Fibroblast of gingiva (primary cell): ENCODE measurements at places on chromosomes 2 and 18.

DNA sequence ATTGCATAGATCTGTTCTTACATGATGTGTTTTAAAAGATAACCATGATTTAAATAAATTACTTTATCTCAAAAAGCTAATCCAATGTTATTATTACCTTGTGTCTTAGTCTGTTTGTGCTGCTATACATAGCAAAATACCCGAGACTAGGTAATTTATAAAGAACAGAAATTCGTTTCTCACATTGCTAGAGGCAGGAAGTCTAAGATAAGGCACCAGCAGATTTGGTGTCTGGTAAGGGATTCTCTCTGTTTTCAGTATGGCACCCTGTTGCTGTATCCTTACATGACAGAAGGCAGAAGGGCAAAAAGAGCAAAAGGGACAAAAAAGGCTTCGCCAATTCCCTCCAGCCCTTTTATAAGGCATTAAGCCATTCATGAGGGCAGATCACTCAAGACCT lies 533.9 kb downstream of the PARD3B start:
- no peak for DNase-seq

- peak; percentile 27 for DNase-seq
These were observed 54.1 kb downstream of the EPB41L5 start for GRCh38 chr2:120066800-120067547.

- DNase-seq: no peak
These were observed 87.0 kb downstream of the ST6GAL2 start for GRCh38 chr2:106798826-106799552.

GRCh38 chr2:2523461-2524347 lies 192.6 kb upstream of the MYT1L start:
- no peak for DNase-seq

GRCh38 chr2:156511122-156511521 lies 74.9 kb downstream of the GPD2 start:
- peak; percentile 22 for DNase-seq

DNA sequence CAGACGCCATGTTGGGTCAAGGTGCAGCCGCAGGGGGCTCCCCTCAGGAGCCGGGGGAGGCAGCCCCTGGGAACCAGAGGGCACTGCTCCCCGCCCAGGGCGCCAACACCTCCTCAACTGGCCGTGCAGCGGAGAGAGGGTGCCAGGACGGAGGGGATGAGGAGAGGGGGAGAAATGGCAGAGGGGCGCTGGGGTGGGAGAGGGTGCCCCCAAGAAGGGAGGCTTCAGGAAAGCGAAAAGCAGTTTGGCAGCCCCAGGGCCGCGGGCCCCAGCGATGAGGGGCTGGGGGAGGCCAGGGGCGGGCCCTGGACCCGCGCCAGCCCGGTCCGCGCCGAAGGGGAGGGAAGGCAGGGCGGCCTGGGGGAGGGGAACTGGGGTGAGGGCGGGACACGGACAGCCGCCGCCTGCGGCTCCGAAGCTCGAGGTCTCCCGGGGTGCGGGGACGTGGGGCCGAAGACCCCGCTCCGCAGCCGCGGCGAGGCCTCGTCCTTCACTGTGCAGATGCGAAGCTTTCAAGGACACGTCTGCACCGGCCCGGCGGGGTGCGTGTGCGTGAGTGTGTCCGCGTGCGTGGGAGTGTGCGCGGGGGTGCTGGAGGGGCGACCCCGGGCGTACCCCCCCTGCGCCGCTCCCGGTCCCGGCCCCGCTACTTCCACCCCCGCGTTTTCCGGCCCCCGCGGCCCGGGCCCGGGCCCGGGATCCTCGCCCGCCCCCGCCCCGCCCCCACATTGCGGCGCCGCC lies 1.4 kb downstream of the DNMT3A start:
- no peak for DNase-seq

DNA sequence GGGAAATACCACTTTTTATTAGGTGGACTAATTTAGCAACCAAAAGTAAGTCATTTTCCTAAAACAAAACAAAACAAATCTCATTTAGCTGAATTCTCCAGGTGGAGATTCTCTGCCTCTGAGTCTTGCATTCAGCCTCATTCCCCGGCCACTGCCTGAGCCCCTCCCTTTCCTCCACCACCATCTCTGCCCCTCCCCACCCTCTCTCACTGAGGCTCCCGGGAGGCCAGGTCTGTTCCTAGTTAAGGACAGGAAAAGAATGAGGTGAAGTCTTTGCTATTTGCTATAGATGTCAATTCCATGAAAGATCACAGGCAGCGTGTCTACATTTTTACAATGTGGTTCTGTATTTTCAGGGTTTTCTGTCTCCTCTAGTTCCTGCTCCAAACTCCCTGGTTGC lies 83.0 kb upstream of the SOX11 start:
- no peak for DNase-seq

DNA sequence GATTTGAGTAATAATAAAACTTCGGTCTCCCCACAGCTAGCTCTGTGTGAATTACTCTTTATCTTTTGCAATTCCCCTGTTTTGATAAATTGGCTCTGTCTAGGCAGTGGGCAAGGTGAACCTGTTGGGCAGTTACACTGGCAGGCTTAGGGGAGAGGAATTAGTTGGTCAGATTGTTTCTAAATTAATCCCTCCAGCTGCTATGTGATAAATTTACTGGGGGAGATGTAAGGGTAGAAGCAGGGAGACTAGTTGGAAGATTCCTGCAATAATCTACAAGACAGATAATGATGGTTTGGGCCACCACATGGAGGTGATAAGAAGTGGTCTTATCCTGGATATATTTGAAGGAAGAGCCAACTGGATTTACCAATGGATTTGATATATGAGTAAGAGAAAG lies 118.5 kb upstream of the TACR1 start:
- DNase-seq: no peak

DNA sequence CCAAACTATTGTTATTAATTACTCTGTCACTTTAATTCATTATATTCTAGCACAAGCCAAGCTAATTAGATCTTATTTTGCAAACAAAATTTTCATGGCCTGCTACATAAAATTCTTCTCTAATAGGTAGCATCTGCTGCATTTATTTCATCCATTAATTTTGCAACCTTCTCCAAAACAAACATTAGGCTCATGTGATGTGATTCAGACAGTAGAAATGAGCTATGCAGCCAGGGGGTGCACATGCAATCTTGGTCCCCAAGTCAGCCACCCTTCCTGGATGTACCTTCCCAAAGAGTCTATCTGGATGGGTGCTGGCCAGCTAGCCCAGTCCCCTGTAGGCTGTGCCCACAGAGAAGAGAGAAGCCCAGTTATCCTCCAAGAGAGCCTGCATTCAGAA lies 242.1 kb upstream of the OSR1 start:
- DNase-seq: peak; percentile 66

GRCh38 chr2:218882866-218883366 lies 2.3 kb downstream of the WNT10A start:
- DNase-seq: no peak

GRCh38 chr18:36446059-36446458 lies 148.5 kb downstream of the FHOD3 start:
- no peak for DNase-seq

DNA sequence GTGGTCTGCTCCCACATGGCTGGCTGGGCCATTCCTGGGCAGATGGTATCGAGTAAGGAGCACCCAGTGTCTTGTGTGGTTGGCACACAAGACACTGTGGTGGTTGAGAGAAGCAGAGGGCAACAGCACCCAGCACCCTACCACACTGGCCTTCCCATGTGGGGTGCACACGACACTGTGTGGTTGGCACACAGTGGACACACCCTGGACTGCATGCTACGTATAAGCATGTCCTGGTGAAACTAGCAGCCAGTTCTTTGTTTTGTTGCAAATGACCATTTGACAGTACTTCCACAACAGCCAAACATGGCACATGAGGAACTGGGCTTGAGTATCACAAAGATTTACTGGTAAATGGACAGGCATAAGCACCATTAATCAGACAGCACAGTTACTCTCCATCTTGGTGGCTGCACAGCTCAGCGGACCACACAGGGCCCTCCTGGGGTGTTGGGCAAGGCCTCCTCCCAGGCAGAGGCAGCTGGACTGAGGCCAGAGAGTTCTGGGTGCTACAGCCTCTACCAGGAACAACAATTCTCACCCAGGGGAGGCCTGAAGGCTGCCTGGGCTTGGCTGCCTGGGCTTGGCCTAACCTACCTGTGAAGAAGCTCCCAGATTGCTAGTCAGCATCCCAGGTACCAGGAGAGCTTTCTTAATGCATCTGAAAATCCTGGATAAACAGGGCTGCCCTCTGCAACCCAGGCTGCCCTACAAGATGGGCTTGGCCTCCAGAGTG lies 59.3 kb upstream of the ALPP start:
- DNase-seq: no peak

DNA sequence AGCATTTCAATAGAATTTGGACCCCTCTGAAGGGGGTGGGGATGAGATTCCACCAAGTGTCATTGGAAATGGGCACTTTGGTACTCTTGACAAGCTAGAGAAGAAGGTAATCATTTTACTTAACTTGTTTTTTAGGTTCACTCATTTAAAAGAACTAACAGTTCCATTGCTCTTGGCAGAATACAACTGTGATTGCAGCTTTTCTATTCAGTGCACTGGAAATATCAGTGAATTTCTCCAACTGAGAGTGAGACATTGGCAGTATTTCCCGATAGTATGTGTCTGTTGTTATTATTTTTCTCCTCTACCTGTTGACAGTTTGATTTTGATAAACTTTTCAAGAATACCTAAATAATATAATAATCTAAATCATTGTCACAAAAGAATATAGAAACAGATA lies 1356.7 kb upstream of the NXPH2 start:
- no peak for DNase-seq

- peak; percentile 23 for DNase-seq
These were observed 459 bp upstream of the EFR3B start for GRCh38 chr2:25041307-25041927.

GRCh38 chr18:3358310-3358709 lies 91.7 kb upstream of the TGIF1 start:
- no peak for DNase-seq

DNA sequence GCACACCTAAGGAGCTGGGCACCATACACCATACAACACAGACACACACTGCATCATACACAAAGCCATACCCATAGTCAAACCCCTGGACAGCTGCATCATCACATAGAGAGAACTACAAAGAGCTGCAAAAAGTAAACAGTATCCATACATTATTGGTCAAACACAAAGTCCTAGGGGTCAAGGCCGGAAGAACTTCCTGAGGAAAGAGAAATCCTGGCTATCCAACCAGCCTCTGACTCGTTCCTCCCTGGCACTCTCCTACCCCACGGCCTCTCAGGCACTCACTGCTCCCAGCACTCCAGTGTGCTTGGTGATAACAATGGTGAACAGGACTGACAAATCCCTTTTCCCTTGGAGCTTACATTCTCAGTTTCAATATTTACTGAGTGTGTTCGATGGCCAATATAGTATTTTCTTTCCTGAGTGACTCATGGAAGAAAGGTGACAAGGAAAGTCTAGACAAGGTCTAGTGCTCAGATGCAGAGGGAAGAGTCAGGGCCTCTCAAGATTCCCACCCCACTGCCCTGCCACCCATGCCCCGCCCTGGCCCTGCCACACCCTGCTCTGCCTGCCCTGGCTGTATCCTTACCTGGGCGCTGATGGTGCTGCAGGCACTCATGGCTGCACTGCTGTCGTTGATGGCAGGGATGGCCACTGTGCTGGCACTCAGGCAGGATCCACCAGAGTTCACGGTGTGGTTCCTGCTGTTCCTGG lies 3.4 kb downstream of the CFAP65 start:
- DNase-seq: no peak

- no peak for DNase-seq
These were observed 50.6 kb downstream of the ANKMY1 start for GRCh38 chr2:240507060-240507777.

GRCh38 chr2:7497178-7497577 lies 580.0 kb downstream of the RNF144A start:
- no peak for DNase-seq

DNA sequence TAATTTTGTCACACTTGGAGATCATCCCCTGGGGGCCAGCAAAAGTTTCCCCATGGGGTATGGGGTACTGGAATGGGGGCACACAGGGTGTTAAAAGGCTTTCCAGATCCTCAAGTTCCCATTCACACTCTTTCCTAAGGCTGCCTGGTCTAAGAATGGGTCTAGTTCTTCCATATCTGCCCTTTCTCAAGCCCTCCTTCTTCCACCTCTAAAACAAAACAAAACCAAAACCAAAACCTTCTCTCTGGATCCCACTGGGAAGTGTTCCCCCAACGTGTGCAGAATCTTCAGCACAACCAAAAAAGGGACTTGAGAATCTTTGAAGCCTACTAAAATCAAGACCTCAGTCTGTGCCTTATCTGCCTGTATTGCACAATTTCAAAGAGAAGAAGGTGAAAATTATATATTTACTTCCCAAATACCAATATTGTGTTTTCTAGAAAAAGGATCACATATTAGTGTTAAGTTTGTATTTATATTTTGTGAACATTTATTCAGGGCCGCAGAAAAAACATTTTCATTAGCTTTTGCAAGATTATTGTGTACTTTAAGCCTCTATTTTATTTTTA lies 207.2 kb upstream of the TCF4 start:
- no peak for DNase-seq

DNA sequence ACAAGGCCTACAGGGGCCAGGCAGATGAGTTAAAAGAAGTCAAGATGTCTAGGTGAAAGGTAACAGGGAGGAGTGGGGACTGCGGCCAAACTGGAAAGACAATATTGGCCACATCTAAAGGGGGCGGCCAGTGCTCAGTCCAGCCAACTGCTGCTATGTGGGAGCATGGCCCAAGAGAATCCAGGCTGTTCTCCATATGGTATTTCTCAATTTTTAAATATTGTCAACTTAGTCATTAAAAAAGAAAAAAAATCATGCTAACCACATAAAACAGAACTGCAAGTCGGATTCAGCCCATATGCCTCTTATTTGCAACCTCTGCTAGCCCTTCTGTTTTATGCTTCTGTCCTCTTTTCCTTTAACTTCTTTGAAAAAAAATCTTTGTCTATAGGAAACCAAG lies 14.8 kb downstream of the TRABD2A start:
- DNase-seq: peak; percentile 84
